Activated CD4-positive, alpha-beta memory T cell treated with anti-CD3 and anti-CD28 coated beads for 36 hours (primary cell): ENCODE measurements at places on chromosomes 13 and 19. TPM values are rescaled to one million over a fixed set of nuclear protein-coding genes. Genes with fewer than 3 reads are reported as not detected.

The OR1M1 gene
- not detected for total RNA-seq

The CEACAM16 gene
- not detected for total RNA-seq

The SYNGR4 gene
- total RNA-seq = 0.21 TPM

The CCL25 gene
- not detected for total RNA-seq

The GRK1 gene
- total RNA-seq = not detected

The SYNE4 gene
- 2.9 TPM for total RNA-seq

The TEX101 gene
- not detected for total RNA-seq

The CGB2 gene
- not detected for total RNA-seq

The RHPN2 gene
- 1.7 TPM for total RNA-seq

The ZNF101 gene
- total RNA-seq = 76.0 TPM

The HNRNPA1L2 gene
- total RNA-seq = 8.5 TPM

The NUFIP1 gene
- total RNA-seq = 9.5 TPM

The SIGLEC5 gene
- total RNA-seq = not detected

The DACT3 gene
- total RNA-seq = 3.0 TPM

The GPR12 gene
- total RNA-seq = not detected

The PGLYRP1 gene
- total RNA-seq = not detected

The HCN2 gene
- total RNA-seq = 1.0 TPM

The MADCAM1 gene
- 0.22 TPM for total RNA-seq

The EXOC3L2 gene
- total RNA-seq = not detected

The PLIN3 gene
- total RNA-seq = 37.7 TPM

The SOX1 gene
- not detected for total RNA-seq

The ZNF302 gene
- total RNA-seq = 16.5 TPM

The LILRA2 gene
- not detected for total RNA-seq

The NALCN gene
- total RNA-seq = not detected

The PROZ gene
- total RNA-seq = not detected

The ATXN8OS gene
- total RNA-seq = not detected

The CEACAM3 gene
- total RNA-seq = not detected

The SLC10A2 gene
- not detected for total RNA-seq

The F7 gene
- 0.29 TPM for total RNA-seq

The RBM26 gene
- total RNA-seq = 54.8 TPM

The RGS9BP gene
- total RNA-seq = 0.19 TPM

The LRG1 gene
- total RNA-seq = 0.92 TPM

The ZNF549 gene
- total RNA-seq = 2.9 TPM

The C1QTNF9 gene
- total RNA-seq = not detected

The CAMSAP3 gene
- total RNA-seq = 0.31 TPM

The GARIN5A gene
- total RNA-seq = 0.77 TPM

The ADAMTSL5 gene
- 3.7 TPM for total RNA-seq

The BEST2 gene
- total RNA-seq = not detected
